Inflammatory macrophage (primary cell): ENCODE measurements at places on chromosomes 4 and X.

DNA sequence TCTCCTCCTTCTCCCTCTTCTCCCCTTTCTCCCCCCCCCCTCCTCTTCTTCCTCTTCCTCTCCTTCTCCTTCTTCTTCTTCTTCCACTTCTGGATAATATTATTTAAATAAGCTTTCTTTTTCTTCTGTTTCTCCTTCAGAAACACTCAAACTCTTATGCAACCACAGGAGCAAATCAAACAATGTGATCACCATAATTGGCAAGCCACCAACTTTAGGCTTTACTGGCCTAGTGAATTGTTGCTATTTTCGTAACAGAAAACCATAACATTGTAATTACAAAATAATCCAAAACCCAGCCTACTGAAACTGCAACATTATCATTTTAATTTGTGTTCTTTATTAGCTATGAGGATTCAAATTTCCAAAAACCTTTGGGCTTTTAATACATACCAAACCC lies 14.3 kb downstream of the DCAF8L1 start:
- DNase-seq = no peak

- no peak for DNase-seq
These were observed 19.7 kb downstream of the NOP14 start for GRCh38 chr4:2943364-2944090.

GRCh38 chr4:3036131-3036952 lies 38.0 kb downstream of the HTT-AS start:
- DNase-seq = no peak

- DNase-seq = no peak
These were observed 38.9 kb downstream of the SRPX2 start for GRCh38 chrX:100682939-100683338.

DNA sequence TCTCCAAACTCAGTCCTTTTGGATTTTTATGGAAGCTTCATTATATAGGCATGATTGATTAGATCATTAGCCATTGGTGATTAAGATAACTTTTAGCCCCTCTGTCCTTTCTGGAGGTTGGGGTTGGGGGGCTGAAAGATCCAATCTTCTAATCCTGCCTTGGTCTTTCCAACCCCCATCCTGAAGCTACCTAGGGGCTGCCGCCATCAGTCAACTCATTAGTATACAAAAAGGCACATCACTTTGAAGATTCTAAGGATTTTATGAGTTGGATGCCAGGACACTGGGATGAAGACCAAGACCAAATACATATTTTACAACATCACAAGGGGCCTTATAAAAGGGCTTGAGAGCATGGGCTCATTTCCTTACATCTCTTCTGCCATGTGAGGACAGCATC lies 47.5 kb downstream of the CYTL1 start:
- DNase-seq = no peak

- no peak for DNase-seq
These were observed 356.9 kb downstream of the DTHD1 start for GRCh38 chr4:36638273-36638811.

- DNase-seq = no peak
These were observed 1.4 kb upstream of the CORIN start for GRCh38 chr4:47839259-47839658.

DNA sequence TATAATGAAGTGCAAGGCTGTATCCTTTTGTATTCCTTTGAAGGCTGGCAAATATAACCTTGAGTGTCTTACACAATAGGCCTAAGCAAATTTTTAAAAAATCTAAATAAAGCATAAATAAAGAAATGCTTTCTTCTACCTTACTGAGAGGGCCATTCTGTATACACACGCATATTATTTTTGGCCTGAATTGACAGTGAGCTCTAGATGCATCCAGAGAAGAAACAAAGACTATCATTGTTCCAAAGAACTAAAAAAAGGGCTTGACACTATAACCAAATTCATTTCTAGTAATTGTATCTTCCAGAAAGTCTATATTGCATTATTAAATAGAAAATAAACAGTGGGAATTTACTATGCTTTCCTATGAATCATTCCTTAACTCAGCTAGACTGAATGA lies 100.2 kb downstream of the MAGEB17 start:
- no peak for DNase-seq

DNA sequence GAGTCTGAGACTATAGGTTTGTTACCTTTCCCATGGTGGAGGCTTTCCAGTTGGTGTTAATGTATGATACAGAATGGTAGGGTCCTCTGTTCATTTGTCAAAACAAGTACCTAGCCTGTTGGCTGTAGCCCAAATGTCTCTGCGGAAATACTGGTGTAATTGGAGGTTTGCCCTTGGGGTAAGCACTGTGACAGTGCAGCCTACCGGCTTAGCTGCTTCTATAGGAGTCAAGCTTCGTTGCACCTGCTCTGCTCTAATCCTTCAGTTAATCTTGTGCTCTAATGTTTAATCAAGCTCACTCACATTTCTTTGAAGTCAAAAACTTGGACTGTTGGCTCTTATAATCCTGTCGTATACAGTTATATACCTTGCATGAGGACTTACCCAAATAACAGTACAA lies 203.4 kb downstream of the CCNG2 start:
- no peak for DNase-seq

- no peak for DNase-seq
These were observed at the start of gene MAGEB18 for GRCh38 chrX:26138274-26138673. Gene MAGEB18, plus strand, starts transcription at chrX:26138343. Its CDS starts 643 bp downstream, at chrX:26138986.

DNA sequence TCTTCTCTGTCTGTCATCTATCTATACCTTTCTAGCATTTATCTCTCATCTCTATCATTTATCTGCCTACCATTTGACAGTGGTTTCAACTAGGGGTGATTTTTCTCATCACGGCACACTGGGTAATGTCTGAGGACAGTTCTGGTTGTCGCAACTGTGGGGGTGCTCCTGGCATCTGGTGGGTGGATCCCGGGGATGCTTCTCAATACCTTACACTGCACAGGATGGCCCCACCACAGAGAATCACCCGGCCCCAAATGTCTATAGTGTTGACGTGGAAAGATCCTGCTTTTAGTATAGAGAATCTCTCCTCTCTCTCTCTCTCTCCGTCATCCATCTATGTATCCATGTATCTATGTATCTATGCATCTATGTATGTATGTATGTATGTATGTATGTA lies 7.2 kb downstream of the P2RY8 start:
- no peak for DNase-seq

DNA sequence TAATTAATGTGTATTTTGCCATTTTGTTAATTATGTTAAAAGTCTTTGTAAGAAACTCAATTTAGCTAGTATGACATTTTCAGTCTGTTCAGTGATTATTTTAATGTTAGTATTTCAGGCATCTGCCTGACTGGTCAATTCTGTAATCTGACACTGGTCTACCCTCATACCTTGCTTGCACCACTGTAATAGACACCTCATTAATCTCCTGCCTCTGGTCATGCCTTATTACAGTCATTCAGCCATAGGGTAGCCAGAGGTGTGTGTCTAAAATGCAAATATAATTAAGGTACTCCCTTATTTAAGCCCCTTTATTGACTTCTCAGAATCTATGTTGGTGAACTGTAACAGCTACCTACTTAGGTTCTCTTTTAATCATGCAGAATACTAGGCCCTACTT lies 861.1 kb upstream of the IGFBP7 start:
- DNase-seq = no peak

- DNase-seq = peak; percentile 27
These were observed 408.2 kb downstream of the SMARCA1 start for GRCh38 chrX:129115104-129115503.

DNA sequence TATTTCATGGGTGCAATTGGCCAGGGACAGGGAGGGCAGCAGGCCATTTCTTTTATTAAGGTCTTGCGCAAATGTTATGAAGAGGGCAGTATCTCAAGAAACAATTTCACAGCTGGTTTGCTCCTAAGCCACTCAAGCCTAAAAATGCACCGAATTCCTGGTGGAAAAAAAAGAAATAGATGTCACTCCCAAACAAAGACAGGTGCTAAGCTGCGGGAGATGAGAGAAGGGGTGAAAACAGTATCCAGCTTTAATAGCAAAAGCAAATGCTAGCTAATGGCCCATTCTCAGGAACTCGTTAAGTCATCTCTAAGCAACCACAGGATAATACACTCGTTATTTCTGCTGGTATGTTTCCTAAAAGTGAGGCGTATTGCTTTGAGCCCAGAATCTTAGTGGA lies 116.4 kb downstream of the ARX start:
- no peak for DNase-seq

- DNase-seq = no peak
These were observed 34.7 kb downstream of the RTL3 start for GRCh38 chrX:78624426-78624825.

- no peak for DNase-seq
These were observed 7.6 kb downstream of the CPLX1 start for GRCh38 chr4:818106-818921.

DNA sequence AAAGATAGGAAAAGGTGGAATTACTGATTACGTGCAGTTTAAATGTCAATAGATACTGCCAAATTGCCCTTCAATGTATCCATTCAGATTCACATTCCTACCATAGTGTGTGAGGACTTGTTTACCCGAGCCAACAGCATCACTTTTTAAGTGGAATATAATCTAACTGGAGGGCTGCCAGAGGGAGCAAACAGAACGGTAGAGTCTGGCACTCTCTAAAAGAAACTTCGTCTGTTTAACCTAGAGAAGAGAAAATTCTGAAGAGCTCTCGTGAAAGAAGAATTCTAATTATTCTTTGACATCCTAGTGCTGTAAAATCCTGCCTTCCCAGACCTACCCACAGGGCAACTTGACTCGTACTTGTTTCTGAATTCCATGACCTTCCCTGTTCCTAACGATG lies 23.2 kb downstream of the SMIM43 start:
- no peak for DNase-seq

DNA sequence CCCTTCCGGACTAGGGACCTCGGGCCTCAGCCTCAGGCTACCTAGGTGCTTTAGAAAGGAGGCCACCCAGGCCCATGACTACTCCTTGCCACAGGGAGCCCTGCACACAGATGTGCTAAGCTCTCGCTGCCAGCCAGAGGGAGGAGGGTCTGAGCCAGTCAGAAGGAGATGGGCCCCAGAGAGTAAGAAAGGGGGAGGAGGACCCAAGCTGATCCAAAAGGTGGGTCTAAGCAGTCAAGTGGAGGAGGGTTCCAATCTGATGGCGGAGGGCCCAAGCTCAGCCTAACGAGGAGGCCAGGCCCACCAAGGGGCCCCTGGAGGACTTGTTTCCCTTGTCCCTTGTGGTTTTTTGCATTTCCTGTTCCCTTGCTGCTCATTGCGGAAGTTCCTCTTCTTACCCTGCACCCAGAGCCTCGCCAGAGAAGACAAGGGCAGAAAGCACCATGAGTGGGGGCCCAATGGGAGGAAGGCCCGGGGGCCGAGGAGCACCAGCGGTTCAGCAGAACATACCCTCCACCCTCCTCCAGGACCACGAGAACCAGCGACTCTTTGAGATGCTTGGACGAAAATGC lies at the start of gene WAS:
Gene WAS (plus strand): TSS at position 389 of the 572 bp plus-strand sequence. CDS start 55 bp downstream, at position 444.
- DNase-seq = peak; percentile 77

DNA sequence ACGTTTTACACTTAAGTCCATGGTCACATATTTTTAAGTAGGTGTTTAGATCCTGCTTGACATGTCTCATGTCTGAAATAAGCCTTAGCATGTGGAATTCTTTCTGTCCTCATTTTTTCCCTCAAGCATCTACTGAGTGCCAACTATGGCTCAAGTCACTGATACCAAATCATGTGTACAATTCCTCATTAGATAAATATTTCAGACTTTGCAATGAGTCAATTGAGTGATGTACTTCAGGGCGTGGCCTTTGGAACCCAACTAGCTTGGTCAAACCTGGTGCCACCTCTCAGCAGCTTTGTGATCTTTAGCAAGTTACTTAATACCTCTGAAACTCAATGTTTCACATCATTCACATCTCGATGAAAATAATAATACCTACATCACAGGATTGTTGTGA lies 12.6 kb upstream of the JADE1 start:
- no peak for DNase-seq

DNA sequence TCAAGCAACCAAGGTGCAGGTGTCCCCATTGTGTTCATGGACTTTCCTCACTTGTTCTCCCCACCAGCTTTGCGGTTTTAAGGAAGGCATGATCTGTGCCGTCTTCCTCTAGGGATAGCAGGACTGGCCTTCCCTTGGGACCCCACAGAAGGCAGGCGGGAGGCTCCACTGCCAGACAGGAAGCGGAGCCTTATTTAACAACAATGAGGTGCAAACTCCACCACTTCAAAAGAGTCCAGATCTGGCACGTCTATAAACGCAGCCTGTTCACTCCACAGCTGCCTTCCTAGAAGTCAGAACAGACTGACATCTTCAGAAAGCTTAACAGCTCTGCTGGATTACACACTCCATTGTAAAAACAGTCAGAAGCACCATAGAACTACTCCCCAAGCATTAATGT lies 1.7 kb upstream of the GPR143 start:
- DNase-seq = no peak

- no peak for DNase-seq
These were observed 764.6 kb upstream of the FTHL17 start for GRCh38 chrX:31836479-31836878.

DNA sequence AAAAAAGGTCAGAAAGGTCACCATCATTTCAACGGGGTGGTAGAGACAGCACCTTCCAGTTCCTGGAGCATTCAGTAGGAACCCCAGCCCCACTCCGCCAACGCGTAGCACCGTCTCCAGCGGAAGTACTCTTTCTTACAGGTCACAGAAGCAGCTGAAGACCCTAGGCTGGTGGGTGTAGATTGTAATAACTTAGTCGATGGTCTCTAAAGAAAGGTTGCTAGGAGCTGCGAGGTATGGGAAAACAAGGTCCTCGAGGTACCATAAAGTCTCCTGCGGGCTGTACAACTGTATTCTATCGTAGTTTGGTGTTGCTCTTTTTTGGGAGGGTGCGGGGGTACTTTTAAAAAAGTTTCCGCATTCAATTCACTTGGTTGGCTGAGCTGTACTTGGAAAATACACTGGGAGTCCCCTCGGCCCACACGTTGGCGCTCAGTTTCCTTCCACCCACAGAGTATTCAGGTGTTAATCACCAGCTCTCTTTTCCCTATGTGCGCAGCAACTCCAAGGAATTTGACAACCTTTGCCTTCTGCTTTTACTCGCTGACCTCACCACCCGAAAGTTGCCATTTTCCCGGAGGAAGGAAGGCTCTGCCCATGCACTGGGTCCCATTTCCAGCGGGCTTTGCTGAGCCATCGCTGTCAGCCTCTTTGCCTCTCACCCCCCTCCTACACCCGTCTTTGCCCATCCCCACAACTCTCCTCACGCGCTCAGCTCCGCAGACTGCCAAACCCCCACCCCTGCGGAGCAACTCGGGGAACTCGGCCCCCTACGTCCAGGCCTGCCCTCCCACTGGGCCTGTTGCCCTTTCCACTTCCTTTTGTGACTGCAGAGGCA lies 4.8 kb upstream of the SOX3 start:
- DNase-seq = no peak

DNA sequence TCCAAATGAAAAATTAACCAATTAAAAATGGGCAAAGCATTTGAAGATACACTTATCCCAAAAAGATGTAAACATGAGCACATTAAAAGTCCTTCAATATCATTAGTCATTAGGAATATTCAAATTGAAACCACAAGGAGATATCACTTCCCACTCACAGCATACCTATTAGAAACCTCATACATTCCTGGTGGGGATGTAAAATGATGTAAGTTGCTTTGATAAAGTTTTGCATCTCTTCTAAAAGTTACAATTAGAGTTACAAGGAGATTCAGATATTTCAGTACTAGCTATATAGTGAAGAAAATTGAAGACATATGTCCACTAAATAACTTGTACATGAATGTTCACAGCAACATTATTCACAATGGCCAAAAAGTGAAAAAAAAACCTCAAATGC lies 1109.3 kb upstream of the LCORL start:
- no peak for DNase-seq
